ENCODE measurements at places on chromosomes 6 and 20. TPM values are rescaled to one million over a fixed set of nuclear protein-coding genes. Genes with fewer than 3 reads are reported as not detected.

- no peak for DNase-seq
- H3K27me3 ChIP-seq, result no peaks in the 10 kb centered on the region
- no peaks in the 10 kb centered on the region for H3K36me3 ChIP-seq
- H3K4me3 ChIP-seq, result no peak overlapping the region
These were observed 206.5 kb downstream of the CDKAL1 start for GRCh38 chr6:20740727-20741126.

DNA sequence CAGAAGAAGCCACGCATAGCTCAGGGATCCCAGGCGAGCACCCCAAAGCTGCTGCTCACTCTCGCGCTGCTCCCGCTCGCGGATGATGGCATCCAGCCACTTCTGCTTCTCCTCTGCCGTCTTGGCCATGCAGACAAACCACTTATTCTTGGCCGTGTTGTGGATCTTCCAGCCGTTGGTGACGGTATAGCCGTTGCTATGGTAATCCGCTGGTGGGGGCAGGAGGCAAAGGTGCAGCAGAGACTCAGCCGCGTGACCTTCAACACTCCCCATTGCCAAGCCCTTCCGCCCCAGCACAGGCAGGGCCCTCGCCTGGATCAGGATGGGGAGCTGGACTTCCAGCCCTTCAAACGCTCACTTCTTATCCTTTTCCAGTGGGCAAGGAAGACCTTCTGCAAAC is 136.9 kb downstream of the PREX1 start:
- no peaks in the 10 kb centered on the region for H3K4me1 ChIP-seq
- peak; percentile 43 for DNase-seq
- no peak overlapping the region for H3K27ac ChIP-seq
- no peaks in the 10 kb centered on the region for H3K36me3 ChIP-seq

- DNase-seq, result no peak
- H3K27me3 ChIP-seq, result no peaks in the 10 kb centered on the region
- H3K4me1 ChIP-seq, result no peaks in the 10 kb centered on the region
- H3K27ac ChIP-seq, result no peak overlapping the region
These were observed 90.4 kb downstream of the CEBPB start for GRCh38 chr20:50280851-50281655.

- H3K27ac ChIP-seq, result no peak overlapping the region
- H3K4me3 ChIP-seq, result no peak overlapping the region
- DNase-seq, result no peak
- no peaks in the 10 kb centered on the region for H3K27me3 ChIP-seq
- H3K4me1 ChIP-seq, result no peaks in the 10 kb centered on the region
- peaks cover 7% of the 10 kb centered on the region for H3K36me3 ChIP-seq
These were observed 128.3 kb downstream of the DST start for GRCh38 chr6:56514395-56514794.

GRCh38 chr20:54292185-54292584 is 84.3 kb downstream of the PFDN4 start:
- no peaks in the 10 kb centered on the region for H3K27me3 ChIP-seq
- no peak overlapping the region for H3K4me3 ChIP-seq
- no peaks in the 10 kb centered on the region for H3K36me3 ChIP-seq

- H3K27ac ChIP-seq, result peak overlapping the region; percentile 92
- peaks cover 97% of the 10 kb centered on the region for H3K36me3 ChIP-seq
- no peak overlapping the region for H3K4me3 ChIP-seq
- peak; percentile 56 for DNase-seq
- peaks cover 65% of the 10 kb centered on the region for H3K4me1 ChIP-seq
These were observed 27.4 kb upstream of the MAPRE1 start for GRCh38 chr20:32792316-32792715.

- no peak for DNase-seq
These were observed 12.1 kb upstream of the CNKSR3 start for GRCh38 chr6:154522576-154522975.

- no peak for DNase-seq
- no peaks in the 10 kb centered on the region for H3K36me3 ChIP-seq
- H3K4me3 ChIP-seq, result no peak overlapping the region
These were observed 40.0 kb downstream of the NOL4L start for GRCh38 chr20:32544893-32545840.

GRCh38 chr6:39078695-39079094 is 30.1 kb downstream of the GLP1R start:
- H3K36me3 ChIP-seq, result no peaks in the 10 kb centered on the region
- H3K4me1 ChIP-seq, result no peaks in the 10 kb centered on the region
- H3K27me3 ChIP-seq, result no peaks in the 10 kb centered on the region
- DNase-seq, result no peak

- H3K36me3 ChIP-seq, result no peaks in the 10 kb centered on the region
- H3K4me1 ChIP-seq, result peaks cover 10% of the 10 kb centered on the region
- no peak for DNase-seq
- H3K27ac ChIP-seq, result no peak overlapping the region
- H3K4me3 ChIP-seq, result no peak overlapping the region
These were observed 175.6 kb downstream of the FOXA2 start for GRCh38 chr20:22408521-22409402.

DNA sequence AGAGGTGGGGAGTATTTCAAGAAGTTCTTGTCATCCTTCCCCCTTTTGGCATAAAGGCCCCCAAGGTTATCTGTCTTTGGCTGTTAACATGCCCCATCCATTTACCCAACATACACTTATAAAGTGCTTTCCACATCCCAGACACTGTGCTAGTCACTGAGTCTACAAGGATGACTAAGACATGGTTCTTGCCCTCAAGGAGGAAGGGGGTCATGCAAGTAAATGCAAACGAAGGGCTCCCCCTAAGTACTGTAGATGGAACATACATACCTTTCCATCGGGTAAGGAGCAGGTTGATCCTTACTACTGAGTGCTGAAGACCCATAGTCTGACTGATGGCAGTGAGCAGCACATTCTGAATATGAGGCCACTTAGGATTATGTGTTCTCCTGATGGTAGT is 38.3 kb downstream of the HECA start:
- no peaks in the 10 kb centered on the region for H3K36me3 ChIP-seq
- peaks cover 5% of the 10 kb centered on the region for H3K4me1 ChIP-seq
- no peaks in the 10 kb centered on the region for H3K27me3 ChIP-seq

GRCh38 chr20:57266291-57267157 is at the start of gene BMP7:
Gene BMP7, minus strand, starts transcription at chr20:57266641. Its CDS starts 519 bp downstream, at chr20:57266122.
- H3K4me1 ChIP-seq, result peaks cover 66% of the 10 kb centered on the region
- H3K36me3 ChIP-seq, result no peaks in the 10 kb centered on the region
- no peak within 1 kb of the TSS for H3K27ac ChIP-seq
- peaks cover 73% of the 10 kb centered on the region for H3K27me3 ChIP-seq
- peak within 1 kb of the TSS; percentile 88 for H3K4me3 ChIP-seq

DNA sequence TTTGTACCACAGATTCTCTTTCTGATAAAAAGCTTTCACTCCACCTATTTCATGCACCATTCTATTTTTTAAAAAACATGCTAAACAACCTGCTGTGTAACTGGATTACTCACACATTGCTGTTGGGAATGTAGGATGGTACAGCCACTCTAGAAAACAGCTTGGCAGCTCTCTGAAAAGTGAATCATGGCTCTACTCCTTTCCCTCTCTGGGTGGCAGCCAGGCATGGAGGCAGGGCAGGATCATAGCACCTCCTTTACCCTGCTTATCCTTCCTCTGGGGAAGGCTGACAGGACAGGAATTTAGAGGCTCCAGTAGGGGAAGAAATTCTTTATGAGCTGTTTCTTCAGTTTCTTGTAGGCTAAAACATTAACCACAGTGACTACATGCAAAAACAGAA is 6.7 kb upstream of the VNN2 start:
- no peaks in the 10 kb centered on the region for H3K36me3 ChIP-seq
- no peak overlapping the region for H3K4me3 ChIP-seq
- H3K27me3 ChIP-seq, result no peaks in the 10 kb centered on the region
- peak; percentile 16 for DNase-seq

GRCh38 chr20:3239867-3240775 is 1.1 kb upstream of the SLC4A11 start:
- H3K4me1 ChIP-seq, result no peaks in the 10 kb centered on the region
- peak overlapping the region; percentile 96 for H3K4me3 ChIP-seq
- H3K27ac ChIP-seq, result no peak overlapping the region
- no peaks in the 10 kb centered on the region for H3K36me3 ChIP-seq
- peak; percentile 60 for DNase-seq

DNA sequence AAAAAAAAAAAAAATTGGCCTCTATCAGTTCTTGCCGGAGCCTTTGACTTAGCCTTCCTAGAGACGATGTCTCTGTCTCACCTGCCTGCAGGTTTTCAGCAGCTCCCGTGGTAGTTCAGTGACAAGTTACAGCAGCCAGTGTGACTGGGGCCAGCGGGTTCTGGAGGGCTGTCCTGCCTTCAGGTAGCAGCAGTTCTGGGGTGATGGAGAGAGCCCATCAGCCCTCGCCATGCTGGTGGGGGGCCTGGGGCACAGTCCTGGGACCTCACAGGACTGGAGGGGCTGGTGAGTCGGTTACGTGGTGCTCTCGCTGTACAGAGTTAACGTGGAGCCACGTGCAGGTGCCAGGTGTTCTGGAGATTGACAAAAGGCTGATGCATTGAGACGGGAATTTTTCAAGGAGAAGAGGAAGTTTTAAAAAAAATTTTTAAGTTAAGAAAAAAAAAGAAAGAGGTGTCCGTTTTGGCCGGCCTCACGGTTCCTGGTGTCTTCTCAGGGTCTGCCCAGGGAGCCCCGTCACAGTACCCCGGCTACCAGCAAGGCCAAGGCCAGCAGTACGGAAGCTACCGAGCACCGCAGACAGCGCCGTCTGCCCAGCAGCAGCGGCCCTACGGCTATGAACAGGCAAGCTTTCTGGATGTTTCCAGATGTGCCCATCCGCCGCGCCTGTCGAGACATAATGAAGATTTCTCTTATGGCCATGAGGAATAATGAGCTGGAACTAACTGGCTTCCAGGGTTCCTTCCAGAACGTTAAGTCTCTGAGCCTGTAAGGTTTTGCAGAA is 8.6 kb upstream of the MTG2 start:
- DNase-seq, result no peak
- no peaks in the 10 kb centered on the region for H3K4me1 ChIP-seq

DNA sequence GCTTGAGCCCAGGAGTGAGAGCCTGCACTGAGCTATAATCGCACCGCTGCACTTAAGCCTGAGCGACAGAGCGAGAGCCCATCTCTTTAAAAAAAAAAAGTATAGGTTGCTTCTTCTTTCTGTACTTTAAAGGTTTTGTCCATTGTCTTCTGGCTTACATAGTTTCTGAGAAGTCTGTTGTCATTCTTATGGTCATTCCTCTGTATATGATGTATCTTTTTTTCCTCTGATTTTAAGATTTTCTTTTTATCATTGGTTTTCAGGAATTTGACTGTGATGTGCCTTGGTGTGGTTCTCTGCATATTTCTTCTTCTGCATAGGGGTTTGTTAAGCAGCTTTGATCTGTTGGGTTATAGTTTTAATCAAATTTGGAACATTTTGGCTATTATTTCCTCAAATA is 29.1 kb downstream of the QRSL1 start:
- peaks cover 18% of the 10 kb centered on the region for H3K4me1 ChIP-seq
- peaks cover 23% of the 10 kb centered on the region for H3K36me3 ChIP-seq

GRCh38 chr6:70124882-70125545 is 177.9 kb downstream of the COL9A1 start:
- no peaks in the 10 kb centered on the region for H3K4me1 ChIP-seq
- H3K27me3 ChIP-seq, result no peaks in the 10 kb centered on the region
- H3K36me3 ChIP-seq, result no peaks in the 10 kb centered on the region
- H3K27ac ChIP-seq, result no peak overlapping the region

- peaks cover 6% of the 10 kb centered on the region for H3K4me1 ChIP-seq
- no peaks in the 10 kb centered on the region for H3K36me3 ChIP-seq
- H3K27ac ChIP-seq, result no peak overlapping the region
- no peak for DNase-seq
These were observed 179.4 kb upstream of the AFDN start for GRCh38 chr6:167647306-167647705.

GRCh38 chr20:60024245-60024644 is 66.0 kb downstream of the CDH26 start:
- H3K27me3 ChIP-seq, result no peaks in the 10 kb centered on the region
- no peaks in the 10 kb centered on the region for H3K36me3 ChIP-seq
- H3K4me3 ChIP-seq, result no peak overlapping the region
- DNase-seq, result no peak
- no peak overlapping the region for H3K27ac ChIP-seq

DNA sequence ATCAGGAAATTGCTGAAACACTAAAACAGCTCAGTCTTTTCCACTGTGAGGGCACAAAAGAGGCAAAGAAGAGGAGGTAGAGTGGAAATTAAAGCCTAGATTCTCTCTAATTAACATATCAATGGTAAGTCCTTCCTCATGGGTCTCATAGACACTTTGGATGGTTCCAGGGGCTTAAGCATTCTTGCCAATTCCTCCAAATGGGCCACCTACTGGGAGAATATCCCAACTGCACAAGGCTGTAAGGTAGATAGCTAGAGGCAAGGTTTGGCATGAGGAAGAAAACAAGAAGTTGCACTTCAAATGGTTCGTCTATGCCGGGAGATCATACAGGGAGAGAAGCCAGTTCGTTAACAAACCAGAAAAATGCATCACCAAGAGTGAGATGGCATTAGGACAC is 107.6 kb upstream of the KHDRBS2 start:
- DNase-seq, result peak; percentile 73
- no peaks in the 10 kb centered on the region for H3K27me3 ChIP-seq
- no peak overlapping the region for H3K27ac ChIP-seq
- H3K4me1 ChIP-seq, result no peaks in the 10 kb centered on the region

DNA sequence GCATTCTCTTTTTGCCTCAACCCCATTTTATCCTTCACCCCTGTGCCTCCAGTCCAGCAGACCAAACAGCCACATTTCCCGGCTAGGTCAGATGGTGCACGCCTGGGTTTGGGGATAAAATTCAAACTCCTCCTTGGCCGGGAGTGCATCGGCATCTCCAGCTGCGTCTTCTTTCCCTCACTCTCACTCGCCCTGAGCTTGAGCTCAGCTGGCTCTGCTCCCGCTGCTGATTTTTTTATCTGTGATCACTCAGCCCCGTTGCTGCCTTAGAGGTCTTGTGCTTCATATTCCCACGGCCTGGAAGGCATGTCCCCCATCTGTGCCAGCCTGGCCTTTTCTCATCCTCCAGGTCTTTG is 6.8 kb upstream of the EZR start:
- H3K4me1 ChIP-seq, result peaks cover 13% of the 10 kb centered on the region
- H3K27ac ChIP-seq, result no peak overlapping the region
- no peak for DNase-seq
- no peaks in the 10 kb centered on the region for H3K27me3 ChIP-seq

- DNase-seq, result no peak
- peaks cover 45% of the 10 kb centered on the region for H3K36me3 ChIP-seq
- H3K27ac ChIP-seq, result no peak overlapping the region
- H3K27me3 ChIP-seq, result peaks cover 8% of the 10 kb centered on the region
- peaks cover 26% of the 10 kb centered on the region for H3K4me1 ChIP-seq
- no peak overlapping the region for H3K4me3 ChIP-seq
These were observed 6.1 kb downstream of the FERMT1 start for GRCh38 chr20:6116758-6117157.

GRCh38 chr6:29649701-29650673 is 6.9 kb upstream of the MOG start:
- H3K27ac ChIP-seq, result peak overlapping the region; percentile 82
- DNase-seq, result peak; percentile 100
- H3K4me3 ChIP-seq, result peak overlapping the region; percentile 51
- H3K27me3 ChIP-seq, result no peaks in the 10 kb centered on the region
- no peaks in the 10 kb centered on the region for H3K36me3 ChIP-seq
- peaks cover 20% of the 10 kb centered on the region for H3K4me1 ChIP-seq

- H3K36me3 ChIP-seq, result no peaks in the 10 kb centered on the region
- no peak within 1 kb of the TSS for H3K27ac ChIP-seq
- peak within 1 kb of the TSS; percentile 65 for H3K4me3 ChIP-seq
- no peak for DNase-seq
- no peaks in the 10 kb centered on the region for H3K27me3 ChIP-seq
These were observed at the start of gene TNFRSF6B for GRCh38 chr20:63696628-63697356. Gene TNFRSF6B, plus strand, starts transcription at chr20:63696652. Its CDS starts 116 bp downstream, at chr20:63696768.

- H3K36me3 ChIP-seq, result no peaks in the 10 kb centered on the region
- no peaks in the 10 kb centered on the region for H3K27me3 ChIP-seq
These were observed 1259.8 kb upstream of the GJE1 start for GRCh38 chr6:140872885-140873284.

Gene TRIM31
- total RNA-seq, result not detected

Gene CYP39A1
- total RNA-seq, result 1.8 TPM

Gene NRSN1
- 1.5 TPM for total RNA-seq

Gene GSTA2
- total RNA-seq, result not detected

Gene SIGLEC1
- not detected for total RNA-seq

Gene RBM38
- total RNA-seq, result 80.5 TPM

Gene PPIL6
- 1.5 TPM for total RNA-seq

Gene LPIN3
- total RNA-seq, result 8.4 TPM
